ENCODE measurements at places on chromosomes 11 and 22. TPM values are rescaled to one million over a fixed set of nuclear protein-coding genes. Genes with fewer than 3 reads are reported as not detected.

DNA sequence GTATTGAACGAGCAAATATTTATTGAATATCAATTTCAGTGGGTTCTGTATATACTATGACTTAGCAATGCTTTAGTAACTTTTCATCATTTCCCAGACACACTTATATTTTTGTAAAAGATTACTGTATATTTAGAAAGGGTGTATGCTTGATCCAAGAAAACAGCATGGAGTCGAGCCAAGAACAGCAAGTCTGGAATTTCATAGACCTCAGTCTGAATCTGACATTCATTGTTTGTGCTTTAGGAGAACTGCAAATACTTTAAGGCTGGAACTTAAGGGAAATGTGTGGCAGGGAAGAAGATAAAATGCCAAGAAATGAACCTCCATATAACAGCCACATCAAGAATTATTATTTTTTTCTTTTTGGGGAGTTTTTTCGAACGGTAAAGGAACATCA is 1156.8 kb downstream of the LRRC4C start:
- H3K4me1 ChIP-seq: no peaks in the 10 kb centered on the region
- no peak overlapping the region for H3K4me3 ChIP-seq
- DNase-seq: no peak
- no peaks in the 10 kb centered on the region for H3K27me3 ChIP-seq

GRCh38 chr11:1060410-1060809 is 14.3 kb upstream of the MUC2 start:
- no peak for DNase-seq
- H3K4me1 ChIP-seq: peaks cover 8% of the 10 kb centered on the region
- H3K27me3 ChIP-seq: peaks cover 14% of the 10 kb centered on the region
- H3K4me3 ChIP-seq: no peak overlapping the region
- H3K36me3 ChIP-seq: no peaks in the 10 kb centered on the region
- no peak overlapping the region for H3K27ac ChIP-seq

- H3K4me1 ChIP-seq: no peaks in the 10 kb centered on the region
- H3K36me3 ChIP-seq: no peaks in the 10 kb centered on the region
- DNase-seq: no peak
- no peaks in the 10 kb centered on the region for H3K27me3 ChIP-seq
- H3K4me3 ChIP-seq: no peak overlapping the region
- no peak overlapping the region for H3K27ac ChIP-seq
These were observed 18.6 kb upstream of the OR56A3 start for GRCh38 chr11:5923427-5923776.

EPS8L2 gene
- total RNA-seq: 12.4 TPM

GRCh38 chr11:115706626-115707135 is 202.5 kb upstream of the CADM1 start:
- peaks cover 3% of the 10 kb centered on the region for H3K4me1 ChIP-seq
- H3K36me3 ChIP-seq: no peaks in the 10 kb centered on the region
- H3K4me3 ChIP-seq: no peak overlapping the region
- H3K27ac ChIP-seq: no peak overlapping the region
- peaks cover 4% of the 10 kb centered on the region for H3K27me3 ChIP-seq

DNA sequence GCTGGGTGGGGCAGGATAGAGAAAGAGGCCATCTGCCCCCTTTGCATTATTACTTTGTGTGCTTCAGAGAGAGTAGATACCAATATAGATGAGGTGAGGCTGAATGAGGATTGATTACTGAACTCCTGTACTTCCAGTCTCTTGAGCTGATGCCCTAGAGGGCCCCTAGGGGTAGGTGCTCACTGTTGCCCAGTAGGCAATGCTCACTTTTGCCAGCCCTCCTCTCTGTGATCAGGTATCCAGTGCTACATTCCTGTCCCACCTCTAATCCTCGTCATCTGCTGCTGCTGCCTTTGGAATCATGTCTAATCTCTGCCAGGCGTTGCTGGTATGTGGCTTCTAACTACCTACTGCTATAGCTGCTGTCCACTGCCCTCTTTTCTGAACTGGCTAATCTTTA is 57.2 kb downstream of the CCDC83 start:
- H3K4me3 ChIP-seq: no peak overlapping the region
- no peak overlapping the region for H3K27ac ChIP-seq
- H3K27me3 ChIP-seq: peaks cover 1% of the 10 kb centered on the region
- H3K4me1 ChIP-seq: no peaks in the 10 kb centered on the region

DNA sequence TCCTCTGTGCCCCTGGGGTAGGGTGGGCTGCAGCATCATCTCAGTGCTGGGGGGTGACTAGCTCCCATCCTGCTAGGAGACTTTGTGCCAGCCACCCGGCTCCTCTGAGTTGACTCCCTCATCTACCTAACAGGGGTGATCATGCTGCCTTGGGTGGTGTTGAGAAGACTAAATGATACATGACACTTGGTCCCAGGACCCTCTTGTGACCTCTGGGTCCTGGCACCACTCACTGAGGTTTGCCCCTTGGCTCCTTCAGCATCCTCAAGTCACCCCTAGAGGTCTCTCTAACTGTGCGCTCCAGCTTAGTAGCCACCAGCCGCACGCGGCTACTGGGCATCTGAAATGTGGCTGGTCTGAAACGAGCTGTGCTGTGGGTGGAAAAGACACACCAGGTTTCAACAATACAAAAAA is 72.1 kb downstream of the LRRC32 start:
- H3K4me3 ChIP-seq: no peak overlapping the region
- peaks cover 13% of the 10 kb centered on the region for H3K4me1 ChIP-seq

GRCh38 chr22:37476389-37477329 is 9.5 kb downstream of the MFNG start:
- no peak for DNase-seq
- no peak overlapping the region for H3K4me3 ChIP-seq

- H3K4me1 ChIP-seq: no peaks in the 10 kb centered on the region
- no peaks in the 10 kb centered on the region for H3K27me3 ChIP-seq
- no peak overlapping the region for H3K27ac ChIP-seq
- no peaks in the 10 kb centered on the region for H3K36me3 ChIP-seq
- no peak for DNase-seq
These were observed 82.4 kb downstream of the MYEOV start for GRCh38 chr11:69376155-69377028.

Measured in activated CD4-positive, alpha-beta memory T cell treated with anti-CD3 and anti-CD28 coated beads for 36 hours (primary cell).